ENCODE measurements at places on chromosomes 1 and 21.

- DNase-seq = no peak
Measured at GRCh38 chr1:193749868-193750267, 563.5 kb upstream of the B3GALT2 start.

- DNase-seq = no peak
Measured at GRCh38 chr1:15735304-15736037, 587 bp upstream of the SLC25A34 start.

DNA sequence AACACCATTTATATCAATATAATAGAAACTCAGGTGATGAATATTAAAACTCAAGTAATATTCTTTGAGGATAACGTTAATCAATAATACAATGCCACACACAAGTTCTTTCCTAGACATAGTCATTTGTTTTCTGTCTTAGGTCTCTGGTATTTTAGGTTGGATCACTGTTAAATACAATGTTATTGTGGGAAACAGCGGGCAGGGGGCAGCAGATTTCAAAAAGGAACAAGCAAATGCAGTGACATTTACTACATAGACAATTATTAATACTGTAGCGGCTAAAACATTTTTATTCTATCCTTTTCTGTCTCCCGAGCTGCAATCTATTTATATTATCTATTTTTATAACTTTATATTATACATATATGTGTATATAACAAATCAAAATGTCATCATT lies 186.4 kb upstream of the ZNHIT6 start:
- DNase-seq = peak; percentile 50

GRCh38 chr1:31055501-31055900 lies 10.0 kb downstream of the PUM1 start:
- no peak for DNase-seq

DNA sequence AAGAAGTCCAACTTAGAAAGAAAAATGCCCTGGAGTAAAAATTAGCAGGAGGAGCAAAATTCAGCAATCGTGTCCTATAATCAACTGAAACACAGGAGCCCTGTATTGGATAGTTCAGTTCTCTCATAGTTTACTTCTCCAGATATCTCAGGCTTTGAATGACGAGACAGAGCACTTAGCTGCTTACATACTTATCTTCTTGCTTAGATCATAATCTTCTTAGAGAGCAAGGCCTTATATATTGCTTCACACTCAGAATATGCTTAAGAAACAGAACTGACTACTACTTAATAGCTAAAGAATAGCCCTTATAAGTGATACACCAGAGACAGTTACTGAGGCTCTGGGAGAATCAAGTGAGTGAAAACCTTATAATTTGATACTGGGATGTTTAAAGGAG lies 38.9 kb downstream of the TOR3A start:
- no peak for DNase-seq

GRCh38 chr1:54372978-54373377 lies 33.2 kb downstream of the SSBP3 start:
- DNase-seq = no peak

DNA sequence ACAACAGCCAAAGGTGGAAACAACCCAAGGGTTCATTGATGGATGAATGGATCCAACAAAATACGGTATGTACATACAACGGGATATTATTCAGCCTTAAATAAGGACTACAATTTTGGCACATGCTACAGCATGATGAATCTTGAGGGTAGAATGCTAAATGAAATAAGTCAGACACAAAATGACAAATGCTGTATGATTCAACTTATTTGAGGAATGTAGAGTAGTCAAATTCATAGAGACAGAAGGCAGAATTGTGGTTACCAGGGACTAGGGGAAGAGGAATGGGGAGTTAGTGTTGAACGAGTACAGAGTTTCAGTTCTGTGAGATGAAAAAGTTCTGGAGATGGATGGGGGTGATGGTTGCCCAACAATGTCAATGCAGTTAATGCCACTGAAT lies 118.0 kb upstream of the PAXBP1 start:
- DNase-seq = no peak

DNA sequence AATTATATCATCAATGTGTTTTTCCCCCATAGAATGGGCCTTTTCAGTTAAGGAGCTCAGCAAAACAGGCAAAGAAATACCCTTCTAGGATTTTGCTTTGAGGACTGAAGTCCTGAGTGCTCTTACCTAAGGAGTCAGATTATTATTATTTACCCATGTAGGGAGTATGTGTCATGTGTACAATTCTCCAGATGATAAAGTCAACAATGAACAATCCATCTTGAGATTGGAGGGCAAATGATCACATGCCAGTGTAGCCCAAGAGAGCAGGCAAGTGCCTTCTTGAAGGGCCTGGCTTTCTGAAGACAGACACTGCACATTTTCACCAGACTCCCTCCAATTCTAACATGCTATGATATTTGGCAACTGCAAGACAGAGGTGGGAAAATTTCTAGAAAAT lies 159.7 kb downstream of the PCNX2 start:
- DNase-seq = no peak

GRCh38 chr1:23967871-23968270 lies 8.2 kb downstream of the PNRC2 start:
- no peak for DNase-seq

- peak; percentile 95 for DNase-seq
Measured at GRCh38 chr1:109793486-109794318, 30.0 kb upstream of the EPS8L3 start.

- no peak for DNase-seq
Measured at GRCh38 chr1:115732316-115732715, 36.2 kb downstream of the CASQ2 start.

DNA sequence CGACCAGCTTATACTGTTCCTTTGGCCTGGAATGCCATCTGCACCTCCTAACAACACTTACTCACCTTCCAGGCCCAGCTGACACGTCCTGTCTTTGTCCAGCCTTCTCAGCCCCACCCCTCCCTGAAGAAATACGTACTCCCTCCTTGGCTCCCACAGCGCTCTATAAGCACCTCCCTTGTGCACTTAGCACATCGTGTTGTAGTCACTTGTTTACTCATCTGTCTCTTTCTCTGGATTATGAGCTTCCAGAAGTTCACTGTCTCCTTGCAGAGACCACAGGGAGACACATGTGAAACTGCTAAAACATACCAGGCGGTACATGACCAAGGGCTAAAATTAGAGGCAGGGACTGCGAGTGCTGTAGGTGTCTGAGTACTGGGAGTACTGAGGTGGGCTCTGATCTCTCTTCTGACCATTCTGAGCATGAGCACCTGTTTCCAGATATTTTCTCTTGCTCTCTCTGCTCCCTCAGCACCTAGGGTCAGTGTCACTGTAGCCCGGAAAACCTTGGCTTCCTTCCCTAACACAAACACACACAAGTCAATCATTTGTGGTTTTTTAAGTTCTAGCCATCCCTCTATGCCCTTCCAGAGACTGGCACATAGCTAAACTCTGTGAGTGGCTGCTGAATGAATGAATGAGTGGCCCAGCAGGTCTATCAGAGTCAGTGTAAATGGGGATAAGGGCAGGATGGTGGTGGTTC lies 5.1 kb downstream of the DCST1 start:
- DNase-seq = peak; percentile 39

- no peak for DNase-seq
Measured at GRCh38 chr1:54358503-54359168, 47.6 kb downstream of the SSBP3 start.

DNA sequence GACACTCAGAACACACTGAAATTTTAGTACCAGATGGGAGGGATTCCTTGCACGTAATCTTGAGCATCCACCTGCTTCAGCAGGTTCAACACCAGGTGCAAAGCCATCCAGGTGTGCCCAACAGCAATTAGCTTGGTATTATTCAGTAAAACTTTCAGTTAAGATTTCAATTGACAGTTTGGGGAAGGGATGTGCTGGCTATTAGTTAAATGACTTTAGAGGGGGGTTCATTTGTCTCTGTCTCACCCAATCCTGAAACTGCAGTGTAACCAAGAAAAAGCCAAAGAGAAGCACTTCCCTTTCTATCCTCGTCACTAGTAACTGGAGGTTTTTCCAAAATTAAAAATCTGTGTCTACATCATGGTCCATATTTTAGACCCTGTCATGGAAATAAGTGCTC lies 90.9 kb downstream of the PIK3R3 start:
- DNase-seq = no peak

GRCh38 chr1:36922593-36923426 lies 111.5 kb downstream of the GRIK3 start:
- DNase-seq = no peak

GRCh38 chr21:36104317-36105300 lies 30.3 kb upstream of the CBR3 start:
- DNase-seq = peak; percentile 45

GRCh38 chr1:48876330-48876785 lies 99.7 kb upstream of the BEND5 start:
- peak; percentile 7 for DNase-seq

- no peak for DNase-seq
Measured at GRCh38 chr1:206713070-206713469, 28.4 kb downstream of the MAPKAPK2 start.
